ENCODE measurements at places on chromosomes 2 and 18.

DNA sequence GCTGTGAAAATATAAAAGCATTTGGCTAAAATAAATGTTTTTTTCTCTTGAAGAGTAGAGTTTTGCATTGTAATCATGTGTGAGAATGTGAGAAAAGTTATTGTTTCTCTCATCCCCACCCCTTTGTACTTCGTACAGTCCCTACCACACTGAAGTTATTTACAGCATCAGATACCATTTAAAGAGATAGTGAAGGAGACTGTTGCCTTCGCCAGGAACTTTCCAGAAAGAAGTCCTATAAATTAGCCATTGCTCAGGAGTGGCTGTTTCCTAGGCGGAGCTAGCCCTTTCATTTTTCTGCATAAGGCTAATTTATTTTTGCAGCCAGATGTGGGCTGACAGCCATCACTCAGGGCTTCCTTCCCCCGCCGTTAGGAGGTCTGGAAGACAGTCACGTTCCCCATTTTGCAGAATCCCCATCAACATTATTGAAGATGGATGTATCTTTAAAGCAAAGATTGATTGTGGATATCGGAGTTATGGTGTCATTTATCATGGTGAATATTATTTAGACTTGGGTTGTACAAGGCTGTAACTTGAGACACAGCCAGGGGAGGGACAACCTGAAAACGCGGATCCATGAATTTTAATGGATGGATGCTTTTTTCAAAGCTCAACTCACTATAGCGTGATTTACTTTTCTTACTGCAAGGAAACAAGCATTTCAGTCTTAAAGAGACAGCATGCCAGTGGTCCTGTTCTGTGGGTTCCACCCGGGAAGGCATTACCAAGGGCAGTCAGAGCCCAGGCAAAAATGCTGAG lies 17.1 kb downstream of the TSHZ1 start:
- no peak for DNase-seq

- DNase-seq = peak; percentile 9
Observed at GRCh38 chr18:56112013-56112749, 524.2 kb upstream of the TCF4 start.

DNA sequence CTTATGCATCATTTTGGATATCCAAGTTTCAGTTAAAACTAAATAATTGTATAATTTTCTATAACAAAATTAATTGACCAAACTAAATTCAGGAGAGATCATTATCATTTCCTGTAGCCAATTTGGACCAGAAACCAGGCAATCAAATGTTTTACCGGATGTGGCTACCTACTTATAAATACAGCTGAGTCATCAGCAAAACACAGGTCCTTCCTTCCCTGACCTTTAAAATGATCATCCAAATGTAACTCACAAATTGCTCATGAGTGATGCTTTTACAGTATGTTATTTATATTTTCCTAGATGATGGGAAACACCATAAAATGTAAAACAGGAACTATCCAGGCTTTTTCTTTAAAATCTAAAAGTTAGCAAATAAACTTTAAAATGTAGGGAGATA lies 133.7 kb downstream of the CBLN2 start:
- DNase-seq = no peak

DNA sequence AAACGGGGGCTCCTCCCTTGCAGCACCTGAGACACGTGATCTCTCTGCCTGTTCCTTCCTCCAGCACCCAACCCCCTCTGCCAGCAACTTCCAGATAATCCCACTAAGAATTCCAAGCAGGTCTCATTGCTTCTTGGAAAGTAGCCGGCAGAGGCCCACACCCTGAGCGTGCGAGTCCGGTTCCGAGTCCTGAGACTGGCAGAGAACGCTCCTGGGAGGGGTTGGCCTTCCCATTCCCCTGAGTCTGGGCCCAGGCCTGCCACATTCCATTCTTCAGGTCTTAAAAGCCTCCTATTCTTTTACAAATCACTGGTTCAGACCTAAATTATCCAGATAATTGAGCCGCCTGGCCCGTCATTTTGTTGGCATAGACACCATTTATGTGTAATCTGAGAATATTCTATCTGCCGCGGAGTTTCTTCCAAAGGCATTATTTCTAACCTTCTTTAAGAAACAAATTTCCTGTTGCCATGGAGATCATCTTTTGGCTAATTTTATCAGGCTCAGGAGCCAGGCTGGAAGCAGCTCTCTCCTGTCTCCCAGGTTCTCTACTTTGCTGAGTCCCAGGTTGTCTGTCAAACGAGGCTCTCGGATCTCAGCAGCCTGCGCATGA lies 165.4 kb downstream of the MYCN start:
- DNase-seq = no peak

- no peak for DNase-seq
Observed at GRCh38 chr2:45782986-45783385, 131.5 kb downstream of the PRKCE start.

- DNase-seq = no peak
Observed at GRCh38 chr18:7812431-7813063, 245.4 kb downstream of the PTPRM start.

DNA sequence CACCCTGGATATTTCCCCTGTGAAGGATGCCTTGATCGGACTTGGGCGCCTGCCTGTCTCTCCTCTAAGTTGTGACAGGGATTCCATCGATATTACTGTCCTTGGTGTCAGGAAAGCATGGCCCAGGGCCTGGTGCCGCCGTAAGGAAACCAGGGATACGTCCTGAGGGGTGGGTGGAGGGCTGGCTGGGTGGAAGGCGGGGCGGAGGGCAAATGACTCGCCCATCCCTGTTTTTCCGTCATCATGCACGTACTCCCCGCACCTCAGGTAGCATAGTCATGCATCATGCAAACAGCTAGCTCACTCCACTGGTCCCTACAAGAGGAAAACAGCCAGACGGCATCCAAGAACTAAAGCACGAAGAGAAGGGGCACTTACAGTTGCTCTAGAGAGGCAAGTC lies 57.1 kb downstream of the PXDN start:
- DNase-seq = no peak
